Right forelimb (tissue), 1 donor: ENCODE measurements at places on chromosomes 11 and 22.

GRCh38 chr11:116420030-116420429 is 352.8 kb downstream of the BUD13 start:
- no peak for DNase-seq

DNA sequence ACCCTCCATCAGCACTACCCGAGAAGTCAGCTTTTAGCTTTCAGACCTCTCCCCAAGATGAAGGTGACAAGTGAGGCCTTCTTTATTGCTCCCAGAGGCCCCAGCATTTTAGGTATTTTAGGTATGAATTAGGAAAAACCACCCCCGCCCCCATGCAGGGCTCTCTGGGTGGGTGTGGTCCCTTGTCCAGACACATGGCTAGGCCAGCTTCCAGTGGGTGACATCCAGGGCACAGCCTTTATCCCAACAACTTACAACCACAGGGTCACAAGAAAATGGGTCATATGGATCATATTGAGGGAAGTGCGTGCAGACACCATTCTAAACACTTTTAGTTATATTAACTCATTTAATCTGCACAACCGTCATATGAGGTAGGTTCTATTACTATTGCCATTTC is 42.1 kb downstream of the RIBC2 start:
- DNase-seq, result no peak

- no peak for DNase-seq
Measured at GRCh38 chr11:35245786-35246185, 106.8 kb downstream of the CD44 start.

- DNase-seq, result no peak
Measured at GRCh38 chr11:28701760-28702449, 593.7 kb downstream of the METTL15 start.

DNA sequence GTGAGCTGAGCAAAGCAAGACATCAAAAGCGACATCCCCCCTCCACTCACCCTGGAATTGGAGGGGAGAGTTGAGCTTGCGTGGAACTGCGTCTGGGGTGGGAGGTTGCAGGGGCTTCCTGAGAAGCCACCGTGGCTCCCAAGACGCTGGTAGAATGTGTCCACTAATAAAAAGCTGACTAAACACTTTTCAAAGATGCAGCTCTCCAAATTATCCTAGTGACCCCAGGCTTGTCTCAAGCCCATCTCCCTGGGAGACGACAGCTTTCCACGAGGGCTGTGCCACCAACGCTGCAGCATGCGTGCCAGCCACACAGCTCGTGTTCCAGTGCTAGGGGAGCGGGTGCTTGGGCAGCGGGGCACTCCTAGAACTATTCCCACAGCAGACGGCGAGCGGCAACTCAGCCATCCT is 6.3 kb upstream of the GAL start:
- DNase-seq, result no peak

- DNase-seq, result no peak
Measured at GRCh38 chr11:73869332-73869949, 7.2 kb downstream of the COA4 start.

- DNase-seq, result no peak
Measured at GRCh38 chr11:72602250-72602904, 71.8 kb downstream of the PDE2A start.

DNA sequence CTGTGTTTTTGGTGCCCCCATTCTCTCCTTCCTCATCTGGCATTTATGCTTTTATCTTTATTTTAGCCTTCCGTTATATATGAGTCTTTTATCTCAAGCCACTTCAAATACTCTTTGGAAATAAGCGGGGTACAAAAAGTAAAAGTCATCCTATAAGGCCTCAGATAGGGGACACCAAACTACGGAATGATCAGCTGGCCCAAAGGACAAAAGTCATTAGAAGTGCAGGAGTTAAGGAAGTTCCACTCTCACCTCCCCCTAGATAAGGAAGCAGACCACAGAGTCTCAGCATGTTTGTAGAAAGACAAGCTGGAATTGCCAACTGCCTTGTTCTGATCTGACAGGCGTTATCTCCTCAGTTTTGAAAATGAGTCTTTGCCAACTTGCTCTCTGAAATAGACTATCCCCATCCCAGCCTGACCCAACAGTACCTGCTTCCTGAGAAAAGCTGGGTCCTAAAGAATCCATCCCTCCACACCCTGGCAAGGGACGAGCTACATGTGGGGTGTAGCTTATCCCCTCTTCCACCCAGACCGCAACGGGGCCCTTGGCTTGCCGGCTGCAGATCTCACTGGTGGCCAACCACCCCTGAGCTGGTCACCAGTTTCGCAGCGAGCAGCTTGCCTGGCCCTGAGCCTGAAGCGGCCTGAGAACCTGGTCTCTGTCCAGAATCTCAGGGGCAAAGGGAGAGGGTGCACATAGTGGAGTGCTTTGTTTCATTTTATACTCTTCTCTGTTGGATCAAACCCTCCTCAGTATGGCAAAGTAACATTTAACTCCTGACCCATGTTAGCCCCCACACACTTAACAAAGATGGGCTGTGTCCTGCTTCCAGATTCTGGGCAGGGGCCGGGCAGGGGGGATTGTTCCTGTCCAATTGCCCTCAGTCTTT is 13.8 kb downstream of the FADS2 start:
- no peak for DNase-seq

DNA sequence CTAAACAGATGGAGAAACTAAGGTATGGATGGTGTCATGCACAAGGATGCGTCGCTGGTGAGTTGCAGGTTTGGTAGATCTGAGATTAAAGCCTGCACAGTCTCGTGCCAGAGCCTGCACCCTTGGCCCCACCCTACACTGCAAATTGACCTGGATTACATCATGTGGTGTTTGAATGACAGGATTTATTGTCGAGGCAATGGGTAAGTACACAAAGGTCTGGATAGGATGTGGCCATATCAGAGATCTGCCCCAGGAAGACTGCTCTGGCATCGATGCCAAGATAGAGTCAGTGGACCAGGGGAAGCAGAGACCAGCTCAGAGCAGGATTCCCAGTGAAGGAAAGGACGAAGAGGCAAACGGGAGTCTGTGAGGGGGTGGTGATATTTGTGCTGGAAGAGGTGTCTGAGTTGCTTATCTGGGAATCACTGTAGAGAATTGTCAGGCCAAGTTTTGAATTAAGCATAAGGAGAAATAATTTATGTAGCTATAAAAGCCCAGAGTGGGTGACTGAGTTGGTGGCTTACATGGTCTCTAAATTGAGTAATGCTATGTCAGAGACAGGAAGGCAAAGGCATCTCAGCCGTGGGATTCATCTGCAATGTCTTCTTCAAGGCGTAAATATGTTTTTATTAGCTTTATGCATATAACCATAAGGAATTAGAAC is 499.6 kb upstream of the B3GAT1 start:
- no peak for DNase-seq

- no peak for DNase-seq
Measured at GRCh38 chr11:113578715-113579250, 103.6 kb upstream of the DRD2 start.

DNA sequence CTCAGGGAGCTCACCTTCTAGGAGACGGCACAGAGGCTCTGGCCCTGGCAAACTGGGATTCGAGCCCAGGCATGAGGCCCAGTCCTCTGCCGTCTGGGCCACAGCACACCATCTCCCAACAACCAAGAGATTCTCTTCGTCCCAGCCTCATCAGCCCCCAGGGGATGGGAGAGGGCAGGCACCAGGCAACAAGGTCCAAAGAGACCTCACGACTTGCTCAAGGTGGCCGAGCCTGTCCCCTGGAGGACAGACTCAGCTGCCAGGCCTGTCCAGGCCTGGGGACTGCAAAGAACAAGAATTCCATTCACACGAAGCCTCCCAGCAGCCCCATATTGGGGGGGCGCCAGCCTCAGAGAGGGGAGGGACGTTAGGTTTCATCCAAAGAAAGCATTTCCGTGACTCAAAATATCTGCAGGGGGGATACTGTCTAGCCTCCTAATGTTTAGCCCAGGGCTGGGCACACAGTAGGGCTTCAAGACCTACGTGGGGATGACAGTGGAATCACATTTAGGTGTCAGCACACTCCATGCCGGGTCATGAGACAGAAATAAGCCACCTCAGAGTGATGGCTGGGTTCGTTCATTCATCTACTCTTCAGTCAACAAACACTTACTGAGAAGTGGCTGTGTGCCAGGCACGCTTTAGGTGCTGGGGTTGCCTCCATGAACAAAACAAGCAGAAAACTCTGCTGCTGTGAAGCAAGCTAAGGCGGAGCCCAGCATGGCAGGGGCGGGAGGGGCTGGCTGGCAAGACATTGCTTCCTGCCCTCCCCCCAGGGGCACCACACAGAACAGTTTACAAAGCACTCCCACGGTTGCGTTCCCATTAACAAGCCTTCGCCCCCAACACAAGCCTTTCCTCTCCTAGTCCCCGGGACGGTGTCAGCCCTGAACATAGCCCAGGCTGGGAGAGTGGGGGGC is 1.2 kb downstream of the CARNS1 start:
- no peak for DNase-seq

GRCh38 chr22:44057401-44057987 is 33.4 kb downstream of the PARVB start:
- DNase-seq, result no peak
